ENCODE measurements at places on chromosomes 3 and 15.
A peak's percentile ranks its signal among the peaks of the same experiment; 100 is the strongest.

GRCh38 chr15:83477172-83477807 is 30.1 kb downstream of the SH3GL3 start:
- DNase-seq, result no peak

- no peak for DNase-seq
These were observed 138.8 kb downstream of the AKAP13 start for GRCh38 chr15:85518979-85519761.

- peak; percentile 92 for DNase-seq
These were observed 7.3 kb upstream of the NRROS start for GRCh38 chr3:196632046-196632751.

DNA sequence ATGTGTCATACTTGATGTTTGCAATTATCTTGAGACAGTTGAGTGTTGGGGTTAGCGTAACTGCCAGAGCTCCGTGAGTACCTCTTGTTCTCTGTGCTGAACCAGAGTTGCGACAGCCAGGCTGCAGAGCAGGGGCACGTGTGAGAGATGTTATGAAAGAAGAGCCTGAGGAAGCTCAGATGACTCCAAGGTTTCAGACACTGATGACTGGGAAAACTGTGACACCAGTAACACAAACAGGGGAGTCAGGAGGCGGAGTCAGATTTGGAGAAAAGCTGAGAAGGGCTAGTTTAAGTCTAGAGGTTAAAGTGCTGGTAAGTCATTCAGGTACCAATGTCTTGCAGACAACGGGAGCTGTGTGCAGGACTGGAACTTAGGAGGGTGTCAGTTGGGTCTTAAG is 45.0 kb downstream of the BLM start:
- DNase-seq, result no peak

DNA sequence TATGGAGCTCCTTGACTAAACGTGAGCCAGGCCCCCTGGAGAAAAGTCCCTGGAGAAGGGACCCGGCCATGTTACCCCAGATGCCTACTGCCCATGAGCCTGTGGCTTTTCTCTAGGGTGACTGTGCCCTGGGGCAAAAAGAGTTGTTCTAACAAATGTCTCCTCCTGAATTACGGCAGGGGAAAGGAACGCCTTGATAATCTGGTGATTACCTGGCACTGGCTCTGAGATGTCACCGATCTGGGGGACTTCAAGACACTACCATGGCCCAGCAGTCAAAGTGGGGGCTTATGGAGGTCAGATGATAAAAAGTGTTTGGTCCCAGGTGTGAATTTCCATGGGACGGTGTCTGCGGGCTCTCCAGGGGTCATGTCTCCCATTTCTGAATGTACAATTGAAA is 140.7 kb downstream of the KLF13 start:
- no peak for DNase-seq

GRCh38 chr3:18572809-18573208 is 147.7 kb upstream of the SATB1 start:
- no peak for DNase-seq

DNA sequence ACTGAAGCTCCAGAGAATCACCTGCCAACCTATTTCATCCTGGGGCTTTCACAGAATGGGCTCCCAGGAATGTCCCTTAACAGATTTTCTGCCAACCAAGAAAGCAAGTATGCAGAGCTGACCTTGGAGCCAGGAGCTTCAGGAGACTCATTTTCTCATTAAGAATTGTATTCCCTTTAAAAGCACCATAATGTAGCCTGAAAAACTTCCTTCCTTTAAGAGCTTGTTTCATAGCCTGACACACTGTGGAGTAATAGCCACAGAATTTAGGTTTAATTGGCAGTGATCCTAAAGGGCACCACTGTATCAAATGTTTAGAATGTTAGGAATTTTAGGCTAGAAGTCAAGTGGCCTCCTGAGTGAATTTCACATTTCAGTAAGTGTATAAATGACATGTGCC is 309.8 kb downstream of the GBE1 start:
- DNase-seq, result no peak

Measured in CD4-positive, alpha-beta T cell treated with Interferon alpha-2 for 1 hour (primary cell).